CMK (cell line): ENCODE measurements at places on chromosomes 2 and 18.

DNA sequence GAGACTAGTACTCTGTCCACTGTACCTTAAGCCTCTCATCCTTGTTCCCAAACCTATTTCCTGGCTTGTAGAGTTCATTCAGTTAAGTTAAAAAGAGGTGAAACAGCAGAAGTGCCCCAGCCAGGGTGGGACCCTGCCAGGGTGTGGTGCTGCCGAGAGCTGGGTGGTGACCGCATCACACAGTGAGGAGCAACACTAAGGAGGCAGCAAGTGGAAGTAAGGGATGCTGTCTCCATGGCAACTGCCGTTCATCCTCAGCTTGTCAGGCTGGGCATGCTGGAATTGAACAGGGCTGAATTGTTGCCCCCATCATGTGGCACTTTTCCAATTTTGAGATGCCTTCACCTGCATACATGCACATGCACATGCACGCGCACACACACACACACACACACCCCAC is 77.0 kb downstream of the VSNL1 start:
- DNase-seq: no peak

DNA sequence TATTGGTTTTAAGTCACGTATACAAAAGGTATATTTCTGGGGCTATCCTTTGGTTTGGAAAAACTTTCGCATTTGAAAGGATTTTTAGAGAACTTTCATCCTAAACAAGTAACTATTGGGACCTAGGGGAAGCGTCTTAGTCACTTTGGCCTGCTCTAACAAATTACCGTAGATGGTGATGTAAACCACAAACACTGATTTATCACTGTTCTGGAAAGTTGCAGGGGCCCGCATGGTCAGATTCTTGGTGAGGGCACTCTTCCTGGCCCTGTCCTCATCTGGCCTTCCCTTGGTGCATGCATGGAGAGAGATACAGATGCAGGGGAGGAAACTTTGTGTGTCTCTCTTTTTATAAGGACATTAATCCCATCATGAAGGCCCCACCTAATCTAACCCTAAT is 49.1 kb upstream of the ANKRD62 start:
- no peak for DNase-seq

- no peak for DNase-seq
Observed at GRCh38 chr2:54446122-54446521, 10.0 kb upstream of the SPTBN1 start.

DNA sequence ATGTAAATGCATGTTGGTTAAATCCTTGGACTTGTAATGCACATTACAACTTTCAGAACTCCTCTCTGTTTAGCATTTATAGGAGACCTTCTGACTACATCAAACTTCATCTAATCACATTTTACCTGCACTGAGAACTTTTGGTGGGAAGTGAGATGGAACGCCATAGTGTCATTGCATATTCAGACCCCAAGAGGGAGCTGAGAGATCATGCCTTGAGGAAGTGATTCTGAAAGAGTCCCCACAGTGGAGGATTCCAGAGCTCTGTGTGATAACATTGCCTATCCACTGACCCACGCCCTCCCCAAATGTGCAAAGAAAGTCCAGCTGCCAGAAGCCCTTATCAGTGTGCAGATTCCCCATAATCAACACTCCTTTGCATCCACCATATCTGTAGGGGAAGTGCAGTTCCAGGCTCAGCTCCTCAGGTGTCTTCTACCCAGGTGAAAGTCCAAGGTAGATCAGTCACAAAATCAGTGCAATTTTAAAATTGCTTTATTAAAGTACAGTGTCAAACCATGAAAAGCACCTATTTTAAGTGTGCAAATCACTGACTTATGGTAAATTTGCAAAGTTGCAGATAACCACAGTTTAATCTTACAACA is 212.4 kb downstream of the RPIA start:
- peak; percentile 11 for DNase-seq

DNA sequence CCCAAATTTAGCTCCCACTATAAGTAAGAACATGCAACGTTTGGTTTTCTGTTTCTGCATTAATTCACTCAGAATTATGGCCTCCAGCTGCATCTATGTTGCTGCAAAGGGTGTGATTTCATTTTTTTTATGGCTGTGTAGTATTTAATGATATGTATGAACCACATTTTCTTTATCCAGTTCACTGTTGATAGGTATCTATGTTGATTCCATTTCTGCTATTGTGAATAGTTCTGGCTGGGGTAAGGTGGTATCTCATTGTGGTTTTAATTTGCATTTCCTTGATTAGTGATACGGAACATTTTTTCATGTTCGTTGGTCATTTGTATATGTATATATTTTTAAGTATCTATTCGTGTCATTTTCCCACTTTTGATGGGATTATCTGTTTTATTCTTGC is 674.3 kb downstream of the NUP35 start:
- DNase-seq: no peak

- DNase-seq: no peak
Observed at GRCh38 chr2:218671097-218671653, 627 bp downstream of the RNF25 start.

DNA sequence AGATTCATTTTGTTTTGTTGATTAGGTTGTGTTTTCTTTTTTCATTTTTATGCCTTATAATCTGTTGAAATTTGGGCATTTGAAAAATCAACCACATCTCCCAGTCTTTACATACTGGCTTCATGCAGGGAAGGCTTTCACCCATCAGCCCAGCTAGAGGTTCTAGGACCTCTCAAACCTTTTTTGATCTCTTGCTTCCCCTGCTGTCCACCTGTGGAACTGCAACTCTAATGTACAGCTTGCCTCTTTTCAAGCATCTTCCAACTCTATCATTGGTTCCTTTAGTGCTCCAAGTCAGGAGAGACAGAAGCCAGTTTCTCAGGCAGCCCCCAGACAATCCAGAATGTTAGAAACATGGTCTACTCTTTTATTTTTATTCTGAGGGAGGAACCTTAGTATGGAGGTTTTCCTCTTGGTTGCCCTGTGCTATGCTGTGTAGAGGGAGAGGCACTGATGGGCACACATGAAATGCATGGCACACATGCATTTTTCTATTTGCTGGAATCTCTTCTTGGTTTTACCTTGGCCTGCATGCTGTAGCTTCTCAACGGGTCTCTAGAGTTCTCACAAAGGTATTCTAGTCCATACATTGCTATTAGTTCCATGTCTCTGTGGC is 107.2 kb upstream of the L3MBTL4 start:
- no peak for DNase-seq
